IPS-NIHi11 (cell line): ENCODE measurements at places on chromosomes 16 and 17.

GRCh38 chr16:28866454-28866804, 2.8 kb downstream of the SH2B1 start:
- no peak for DNase-seq

DNA sequence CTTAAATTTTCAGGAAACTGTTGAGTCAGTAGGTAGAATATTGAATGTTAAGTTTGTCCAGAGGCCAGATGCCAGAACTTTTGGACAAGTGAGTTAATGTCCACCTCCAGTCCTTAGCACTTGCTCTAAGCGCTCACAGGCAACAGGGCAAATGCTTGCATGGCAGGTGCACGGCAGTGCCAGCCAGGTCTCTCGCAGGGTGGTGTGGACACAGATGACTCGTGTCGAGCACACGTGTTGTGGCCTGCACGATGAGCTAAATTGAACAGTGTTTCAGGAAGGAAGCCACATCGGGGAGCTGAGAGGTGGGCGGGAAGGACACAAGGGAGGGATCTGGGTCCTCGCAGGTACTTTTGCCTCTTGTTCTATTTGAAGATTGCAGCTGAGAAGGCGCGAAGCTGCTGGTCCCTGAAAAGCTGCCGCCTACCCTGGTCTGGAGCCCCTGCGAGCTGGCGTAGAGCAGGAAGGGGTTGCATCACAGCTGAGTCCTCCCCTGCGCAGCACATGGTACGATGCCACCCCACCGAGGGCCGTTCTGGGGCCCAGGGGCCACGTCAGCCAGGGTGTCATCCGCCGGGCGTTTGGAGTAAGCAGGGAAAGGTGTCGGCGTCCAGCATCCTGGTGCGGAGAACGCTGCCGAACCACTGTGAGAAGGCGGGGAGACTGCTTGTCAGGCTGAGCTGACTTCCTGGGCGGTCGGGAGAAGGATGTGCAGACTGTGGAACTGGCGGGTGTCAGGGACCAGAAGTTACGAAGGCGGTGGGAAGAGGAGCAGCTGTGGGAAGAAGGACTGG, 6.3 kb downstream of the RAB40C start:
- no peak for DNase-seq

GRCh38 chr16:88702371-88703210, 3.6 kb downstream of the RNF166 start:
- no peak for DNase-seq

- DNase-seq = no peak
Measured at GRCh38 chr16:4175849-4176248, 59.6 kb upstream of the ADCY9 start.

DNA sequence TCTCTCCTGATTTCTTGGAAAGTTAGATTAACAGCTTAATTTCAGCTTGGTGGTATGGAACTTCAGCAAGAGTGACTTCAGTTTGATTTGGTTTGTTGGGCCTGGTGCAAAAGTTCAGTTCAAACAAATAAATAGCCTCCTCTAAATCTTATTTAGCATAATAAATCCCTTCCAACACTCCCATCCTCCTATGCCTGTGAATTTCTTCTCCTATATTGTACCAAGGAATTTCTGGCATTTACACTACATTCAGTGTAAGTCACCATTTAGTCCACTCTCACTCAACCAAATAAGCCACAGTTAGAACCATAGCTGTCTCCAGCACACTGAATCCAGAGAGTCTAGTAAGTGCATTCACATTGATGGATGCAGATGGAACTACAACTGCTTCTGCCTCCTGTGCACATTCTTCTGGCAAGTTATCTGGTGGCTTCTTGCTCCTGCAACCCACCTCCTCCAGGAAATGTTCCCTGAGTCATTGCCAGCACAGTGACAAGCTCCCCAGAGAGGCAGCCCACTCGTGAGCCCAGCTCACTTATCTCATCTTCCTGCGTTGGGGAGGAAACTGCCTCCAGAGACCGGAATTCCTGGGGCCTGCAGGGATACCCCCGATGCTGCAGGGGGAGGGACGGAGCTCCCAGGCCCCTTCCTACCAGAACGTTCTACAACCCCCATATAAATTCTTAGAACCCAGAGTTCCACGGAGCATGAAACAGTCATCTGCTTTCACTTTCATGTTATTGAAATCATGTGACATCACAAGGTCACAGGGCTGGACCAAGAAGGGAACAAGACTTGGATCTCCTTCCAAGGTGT, 318.3 kb downstream of the PHKB start:
- no peak for DNase-seq

DNA sequence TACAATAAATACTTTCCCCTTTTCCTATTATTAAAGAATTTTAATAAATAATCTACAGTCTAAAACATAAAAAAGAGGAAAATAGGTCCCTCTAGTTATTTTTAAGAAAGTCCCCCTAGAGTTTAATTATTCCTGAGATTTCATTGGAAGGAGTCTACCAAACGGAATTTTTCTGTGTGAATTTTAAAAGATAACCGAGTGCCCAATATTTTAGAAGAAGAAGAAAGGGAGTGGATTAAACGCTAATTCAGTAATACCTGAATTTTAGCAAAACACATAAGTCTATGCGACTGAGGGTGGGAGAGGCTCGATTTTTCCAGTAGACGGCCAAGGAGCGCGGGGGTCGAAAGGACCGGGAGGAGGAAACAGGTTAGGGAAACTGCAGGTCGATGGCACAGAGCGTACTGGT, 2.2 kb downstream of the HOXB2 start:
- no peak for DNase-seq

- no peak for DNase-seq
Measured at GRCh38 chr16:4408323-4408690, 8.1 kb downstream of the CORO7 start.

GRCh38 chr17:10837921-10838320, at the start of gene PIRT:
Gene PIRT (minus strand): TSS chr17:10838087. CDS start chr17:10825645, 12,442 bp downstream.
- DNase-seq = no peak

GRCh38 chr17:44900894-44901293, 1.6 kb upstream of the EFTUD2 start:
- no peak for DNase-seq

GRCh38 chr17:50359005-50359699, 13.2 kb downstream of the XYLT2 start:
- DNase-seq = no peak

DNA sequence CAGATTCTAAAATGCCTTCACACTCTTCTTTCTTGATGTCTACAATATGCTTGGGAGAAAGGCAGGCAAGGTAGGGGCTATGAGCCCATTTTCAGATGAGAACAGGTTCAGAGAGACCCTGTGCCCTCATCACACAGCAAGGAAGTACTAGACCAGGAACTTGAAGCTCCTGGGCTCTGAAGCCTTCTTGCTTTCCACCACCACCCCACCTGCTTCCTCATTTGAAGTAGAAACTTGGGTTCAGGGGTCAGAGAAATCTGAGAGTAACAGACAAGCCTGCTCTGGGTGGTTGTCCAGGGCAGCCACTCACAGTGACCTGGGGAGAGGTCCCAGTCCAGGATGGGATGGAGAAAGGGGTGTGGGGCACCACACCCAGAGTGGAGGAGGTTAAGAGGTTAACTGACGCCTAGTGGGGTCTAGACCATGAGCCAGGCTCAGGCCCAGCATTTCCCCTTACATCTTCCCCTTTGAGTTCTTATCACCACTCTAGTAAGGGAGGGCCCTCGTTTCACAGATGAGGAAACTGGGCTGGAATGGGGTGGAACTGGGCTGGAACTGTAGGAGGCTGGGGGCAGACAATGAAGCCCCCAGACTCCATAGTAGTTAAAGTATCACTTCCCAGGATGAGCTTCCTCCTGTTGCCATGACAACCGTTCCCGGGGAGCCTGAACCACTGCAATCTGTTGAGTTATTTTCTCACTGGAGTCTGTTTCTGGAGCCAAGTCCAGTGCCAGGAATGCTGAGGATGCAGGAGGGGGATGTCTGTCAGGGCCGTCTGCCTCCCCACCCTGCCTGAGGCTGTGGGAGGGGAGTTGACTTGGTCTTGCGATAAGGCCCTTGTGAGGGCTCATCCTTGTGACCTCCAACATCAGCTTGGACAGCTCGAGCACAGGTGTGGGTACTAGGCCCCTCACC, 16.2 kb upstream of the PHF12 start:
- DNase-seq = no peak

DNA sequence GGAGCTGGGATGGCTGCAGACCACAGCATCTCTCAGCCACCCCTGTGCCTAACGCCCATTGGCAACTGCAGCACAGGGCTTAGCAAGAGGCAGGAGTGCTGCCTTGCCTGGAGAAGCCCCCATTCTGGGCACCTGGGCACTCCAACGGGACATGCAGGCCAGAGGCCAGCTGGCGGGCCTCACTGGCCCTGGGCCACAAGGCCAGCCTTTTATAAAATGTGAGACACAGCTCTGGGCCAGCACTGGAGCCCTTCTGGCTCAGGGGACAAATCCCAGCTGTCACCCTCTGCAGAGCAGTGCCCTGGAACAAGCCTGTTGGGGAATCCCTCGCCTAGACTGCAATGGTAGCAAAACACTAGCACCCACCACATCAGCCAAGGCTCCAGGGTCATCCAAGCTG, 171.8 kb downstream of the WSCD1 start:
- no peak for DNase-seq

- no peak for DNase-seq
Measured at GRCh38 chr16:67356396-67356795, 29.8 kb downstream of the LRRC36 start.

- no peak for DNase-seq
Measured at GRCh38 chr17:74413491-74413890, 18.4 kb upstream of the GPRC5C start.

GRCh38 chr17:56707312-56708219, 114.1 kb downstream of the NOG start:
- peak; percentile 68 for DNase-seq

DNA sequence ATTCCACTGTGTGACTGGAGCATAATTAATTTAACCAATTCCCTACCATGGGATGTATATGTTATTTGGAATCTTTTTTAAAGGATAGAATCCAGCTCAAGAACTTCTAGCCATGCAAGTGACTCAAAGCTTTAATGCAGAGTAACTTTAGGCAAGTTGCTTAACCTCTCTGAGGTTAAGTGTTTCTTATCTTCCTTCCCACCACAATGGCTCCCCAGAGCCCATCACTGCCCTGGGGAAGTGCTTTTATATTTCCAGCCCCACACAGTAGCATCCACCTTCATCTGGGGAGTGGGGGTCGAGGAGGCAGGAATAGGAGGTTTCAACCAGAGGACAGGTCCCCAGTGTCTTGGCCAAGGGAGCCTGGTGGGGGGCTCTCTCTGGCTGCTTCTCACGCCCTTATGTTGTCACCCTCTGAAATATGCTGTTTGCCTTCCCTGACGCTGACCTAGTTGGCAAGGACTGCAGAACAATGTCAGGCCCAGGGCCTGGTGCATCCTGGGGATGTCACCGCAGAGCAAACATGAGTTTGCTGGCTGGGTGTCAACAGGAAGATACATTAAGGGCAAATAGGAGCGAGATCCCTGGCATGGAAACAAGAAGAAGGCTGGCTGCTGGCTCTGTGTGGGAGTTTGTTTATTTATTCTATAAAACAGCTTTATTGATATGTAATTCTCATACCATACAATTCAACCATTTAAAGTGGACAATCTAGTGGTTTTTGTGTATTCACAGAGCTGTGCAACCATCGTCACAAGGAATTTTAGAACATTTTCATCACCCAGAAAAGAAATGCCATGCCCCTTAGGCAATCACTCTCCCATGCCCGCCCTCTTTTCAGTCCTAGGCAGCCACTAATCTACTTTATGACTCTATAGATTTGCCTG, 46.6 kb upstream of the WSB1 start:
- DNase-seq = no peak

GRCh38 chr17:2262135-2262587, 41.4 kb downstream of the SMG6 start:
- no peak for DNase-seq

- peak; percentile 46 for DNase-seq
Measured at GRCh38 chr17:6070913-6071511, 833 bp downstream of the WSCD1 start.

GRCh38 chr17:42554250-42555121, 1.8 kb downstream of the HSD17B1 start:
- peak; percentile 92 for DNase-seq

GRCh38 chr17:12730931-12731521, 58.3 kb upstream of the ARHGAP44 start:
- peak; percentile 58 for DNase-seq

DNA sequence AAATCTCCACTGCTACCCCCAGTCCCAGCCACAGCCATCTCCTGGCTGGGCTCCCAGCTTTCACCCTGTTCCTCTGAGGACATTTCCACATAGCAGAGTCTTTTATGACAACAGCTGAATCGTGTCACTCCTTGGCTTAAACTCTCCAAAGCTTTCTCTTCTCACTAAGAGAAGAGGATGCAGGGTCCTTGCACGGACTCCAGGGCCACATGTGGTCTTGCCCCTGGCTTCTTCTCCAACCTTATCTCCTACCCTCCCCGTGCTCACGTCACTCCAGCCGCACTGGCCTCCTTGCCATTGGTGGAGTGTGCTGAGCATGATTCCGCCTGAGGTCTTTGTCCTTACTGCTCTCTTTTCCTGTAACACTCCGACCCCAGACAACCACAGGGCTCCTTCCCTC, 39.9 kb upstream of the CCDC182 start:
- no peak for DNase-seq

DNA sequence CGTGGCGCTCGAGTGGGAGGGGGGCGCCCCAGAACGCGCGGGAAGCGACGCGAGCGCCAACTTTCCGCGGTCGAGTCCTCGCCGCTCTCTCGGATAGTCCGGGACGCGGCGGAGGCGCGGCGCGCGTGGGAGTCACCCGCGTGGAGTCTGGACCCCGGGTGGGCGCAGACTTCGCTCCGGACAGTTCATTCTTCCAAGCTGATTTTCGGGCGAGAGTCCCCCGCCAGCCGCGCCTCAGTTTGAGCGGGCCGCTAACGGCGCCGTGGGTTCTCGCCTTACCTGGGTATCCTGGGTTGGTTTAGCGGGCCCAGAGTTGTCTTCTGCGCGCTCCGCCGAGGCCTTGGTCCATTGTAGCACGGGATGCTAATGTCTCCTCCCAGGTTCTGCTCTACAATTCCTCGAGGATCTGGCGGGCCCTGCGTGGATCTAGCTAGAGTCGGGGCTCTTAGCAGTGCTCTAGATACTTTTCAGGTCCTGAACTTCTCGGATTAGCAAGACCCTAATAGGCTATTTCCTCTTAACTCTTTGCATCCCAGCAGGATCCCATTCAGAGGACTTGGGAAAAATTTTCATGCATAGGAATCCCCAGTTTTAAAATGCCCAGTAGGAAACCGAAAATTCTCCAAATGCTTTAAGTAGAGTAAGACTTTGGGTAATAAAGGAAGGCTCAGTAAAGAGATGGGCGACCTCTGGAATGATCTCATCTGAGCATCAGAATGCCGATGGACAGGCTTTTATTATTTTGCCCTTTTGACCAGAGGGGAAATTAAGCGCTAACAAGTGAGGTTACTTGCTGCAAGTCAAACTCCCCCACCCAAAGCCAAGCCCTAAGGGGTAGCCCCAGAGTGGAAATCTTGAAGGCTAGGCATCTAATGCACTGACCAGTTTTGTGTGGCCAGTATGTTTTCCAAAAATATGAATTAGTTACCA, 537 bp upstream of the GJC1 start:
- peak; percentile 31 for DNase-seq

DNA sequence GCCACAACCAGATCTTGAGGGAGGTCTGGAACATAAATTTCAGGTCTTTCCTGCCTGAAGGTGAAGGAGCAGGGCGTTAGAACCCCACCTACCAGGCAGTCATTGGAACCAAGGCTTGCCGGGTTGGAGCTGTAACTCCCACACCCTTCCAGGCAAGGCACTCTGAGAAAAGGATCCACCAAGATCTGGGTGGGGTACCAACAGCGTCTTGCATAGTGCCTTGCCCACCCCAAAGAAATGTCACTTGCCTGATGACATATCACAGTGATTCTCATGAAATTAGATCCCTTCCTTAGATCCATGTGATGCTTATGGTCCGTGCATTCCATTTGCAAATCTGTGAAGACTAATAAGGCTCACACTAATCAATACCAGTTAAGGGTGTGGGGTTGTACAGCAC, 201.3 kb downstream of the KATNIP start:
- no peak for DNase-seq
